ENCODE measurements at places on chromosomes 6 and 20.
A peak's percentile ranks its signal among the peaks of the same experiment; 100 is the strongest.

DNA sequence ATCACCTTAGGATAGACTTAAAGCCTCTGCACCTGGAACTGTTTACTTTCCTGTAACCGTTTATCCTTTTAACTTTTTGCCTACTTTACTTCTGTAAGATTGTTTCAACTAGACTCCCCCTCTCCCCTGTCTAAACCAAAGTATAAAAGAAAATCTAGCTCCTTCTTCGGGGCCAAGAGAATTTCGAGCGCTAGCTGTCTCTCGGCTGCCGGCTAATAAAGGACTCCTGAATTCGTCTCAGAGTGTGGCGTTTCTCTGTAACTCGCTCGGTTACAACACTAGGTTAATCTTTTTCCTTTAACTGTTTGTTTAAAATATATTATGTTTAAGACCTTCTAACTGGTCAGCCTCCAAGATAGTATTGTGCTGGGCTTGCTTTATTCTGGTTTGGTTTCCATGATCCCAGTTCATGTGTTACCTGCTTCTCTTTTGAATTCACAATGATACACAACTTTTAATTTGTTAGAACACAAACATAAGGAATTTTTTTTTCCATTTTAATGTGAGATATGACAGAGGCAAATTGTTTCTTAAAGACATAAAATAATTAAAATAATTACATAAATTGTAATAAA is 8.7 kb upstream of the NQO2 start:
- no peak for DNase-seq

GRCh38 chr6:168518867-168519266 is 77.9 kb downstream of the SMOC2 start:
- DNase-seq = no peak

GRCh38 chr20:54123587-54124180 is 50.1 kb downstream of the CYP24A1 start:
- peak; percentile 67 for DNase-seq

- no peak for DNase-seq
Observed at GRCh38 chr6:96812077-96812703, 25.1 kb downstream of the GPR63 start.

DNA sequence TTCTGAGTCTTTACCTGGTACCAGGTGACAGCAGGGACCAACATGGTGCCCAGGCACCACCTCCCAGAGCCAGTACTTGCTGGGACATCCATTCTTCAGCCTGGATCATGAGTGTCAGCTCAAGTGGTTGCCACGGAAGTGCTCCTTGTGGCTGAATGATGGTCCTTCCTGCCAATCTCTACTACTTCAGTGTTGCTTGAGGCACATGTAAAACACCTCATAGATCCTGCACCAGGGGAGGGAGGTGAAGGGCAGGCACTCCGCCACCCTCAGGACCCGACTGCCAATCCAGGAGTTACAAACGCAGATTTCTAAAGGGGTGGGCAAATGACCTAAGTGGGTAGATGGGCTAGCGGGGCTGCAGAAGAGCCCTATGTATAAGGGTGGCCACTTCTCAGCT is 226.0 kb downstream of the PREX1 start:
- no peak for DNase-seq

Data from inflammatory macrophage treated with lipopolysaccharide for 4 hours (primary cell).